ENCODE measurements at places on chromosomes 3 and 15.

GRCh38 chr15:48144889-48145288 lies 24.1 kb downstream of the SLC24A5 start:
- DNase-seq: no peak

GRCh38 chr3:189269365-189269764 lies 97.6 kb downstream of the TPRG1 start:
- no peak for DNase-seq

DNA sequence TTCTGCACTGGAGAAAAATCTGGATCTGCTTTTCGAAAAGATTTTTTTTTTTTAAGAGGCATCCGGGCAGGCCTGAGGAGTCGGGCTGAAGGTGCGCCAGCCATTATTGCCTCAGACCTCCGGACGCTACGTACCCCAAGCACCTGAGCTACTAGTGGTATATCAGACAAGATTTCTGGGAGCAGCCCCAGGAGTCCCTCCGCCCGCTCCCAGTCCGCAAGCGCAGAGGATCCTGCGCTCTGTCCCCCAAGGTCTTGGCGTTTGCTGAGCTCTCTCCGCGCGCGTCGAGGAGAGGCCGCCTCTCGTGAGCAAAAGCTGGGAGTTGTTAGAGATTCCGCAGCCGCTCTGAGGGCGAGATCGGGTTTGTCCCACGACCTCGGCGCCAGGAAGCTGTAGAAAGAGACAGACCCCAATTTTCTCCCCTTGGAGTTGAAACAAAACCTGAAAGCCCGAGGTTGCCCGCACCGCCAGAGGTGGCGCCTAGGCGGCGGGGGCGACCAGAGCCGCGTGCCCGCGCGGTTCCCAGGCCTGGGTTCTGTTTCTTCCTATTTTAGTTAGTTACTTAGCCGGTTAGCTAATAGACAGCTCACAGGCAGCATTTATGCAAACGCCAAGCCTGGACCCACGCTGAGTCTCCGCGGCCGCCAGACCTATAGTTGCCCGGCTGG lies 72.5 kb upstream of the POLG start:
- DNase-seq: no peak

DNA sequence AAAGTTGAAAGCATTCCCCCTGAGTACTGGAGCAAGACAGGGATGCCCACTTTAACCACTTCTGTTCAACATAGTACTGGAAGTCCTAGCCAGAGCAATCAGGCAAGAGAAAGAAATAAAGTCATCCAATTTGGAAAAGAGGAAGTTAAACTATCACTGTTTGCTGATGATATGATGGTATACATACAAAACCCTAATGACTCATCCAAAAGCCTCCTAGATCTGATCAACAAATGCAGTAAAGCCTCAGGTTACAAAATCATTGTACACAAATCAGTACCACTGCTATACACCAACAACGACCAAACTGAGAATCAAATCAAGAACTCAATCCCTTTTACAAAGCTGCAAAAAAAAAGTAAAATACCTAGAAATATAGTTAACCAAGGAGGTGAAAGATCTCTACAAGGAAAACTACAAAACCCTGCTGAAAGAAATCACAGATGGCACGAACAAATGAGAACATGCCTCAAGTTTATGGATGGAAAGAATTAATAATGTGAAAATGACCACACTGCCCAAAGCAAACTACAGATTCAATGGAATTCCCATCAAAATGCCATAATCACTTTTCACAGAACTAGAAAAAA lies 40.3 kb downstream of the RPL39L start:
- DNase-seq: no peak

GRCh38 chr3:99396651-99397275 lies 241.6 kb upstream of the COL8A1 start:
- DNase-seq: no peak

- DNase-seq: no peak
Measured at GRCh38 chr3:62110443-62111225, 262.7 kb downstream of the FEZF2 start.

DNA sequence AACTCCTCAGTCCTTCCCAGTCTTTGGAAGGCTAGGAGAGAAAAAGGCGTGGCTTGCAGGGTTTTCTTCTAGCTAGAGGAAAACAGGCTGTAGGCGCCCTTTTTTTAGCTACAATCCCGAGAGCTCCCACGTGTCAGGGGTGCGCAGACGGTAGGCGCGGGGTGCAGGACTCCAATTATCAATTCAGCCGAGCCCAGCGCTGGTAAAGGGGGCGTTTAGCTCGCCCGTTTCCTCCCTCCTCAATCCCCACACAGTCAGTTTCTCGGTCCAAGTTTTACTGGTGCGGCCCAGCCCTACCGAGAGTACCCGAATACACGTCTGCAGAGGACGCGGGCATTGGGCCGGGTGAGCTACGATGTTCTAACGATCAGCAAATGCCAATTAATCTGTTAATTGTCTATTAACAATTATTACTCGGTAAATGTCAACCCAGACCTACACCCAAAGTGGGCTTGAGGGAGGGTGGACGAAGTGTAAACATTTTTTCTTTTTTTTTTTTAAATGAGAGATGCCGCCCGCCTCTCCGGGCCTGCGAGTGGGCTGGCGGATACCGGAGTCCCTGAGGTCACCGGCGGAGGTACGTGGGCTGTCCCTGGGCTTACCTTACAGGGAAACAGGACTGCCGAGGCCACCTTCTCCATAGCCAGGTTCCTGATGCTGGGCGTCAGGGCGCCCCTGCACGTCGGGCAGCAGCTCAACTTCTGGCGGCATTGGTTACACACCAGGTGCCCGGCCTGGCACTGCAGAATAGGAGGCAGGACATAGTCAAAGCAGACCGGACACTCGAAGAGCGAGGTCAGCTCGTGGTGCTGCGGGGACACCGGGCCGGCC lies 923 bp downstream of the SIAH2 start:
- DNase-seq: peak; percentile 11

DNA sequence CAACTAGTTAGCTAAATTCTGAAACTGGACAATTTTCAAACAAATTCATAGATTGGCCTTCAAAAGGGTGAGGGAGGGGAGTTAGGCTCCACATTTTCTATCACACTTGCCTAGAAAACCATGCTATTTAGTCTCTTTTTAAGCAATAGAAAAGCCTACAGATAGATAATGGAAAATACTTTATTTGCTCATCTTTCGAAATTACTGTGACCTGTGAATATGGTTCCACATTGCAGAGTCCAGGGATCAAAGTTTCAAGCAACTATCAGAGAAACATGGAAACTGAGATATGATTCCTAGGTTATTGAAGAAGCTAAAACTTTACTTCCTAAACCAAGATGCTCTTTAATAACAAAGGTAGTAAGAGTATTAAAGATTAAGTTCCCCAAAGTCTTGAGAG lies 176.6 kb upstream of the NECTIN3 start:
- DNase-seq: no peak

DNA sequence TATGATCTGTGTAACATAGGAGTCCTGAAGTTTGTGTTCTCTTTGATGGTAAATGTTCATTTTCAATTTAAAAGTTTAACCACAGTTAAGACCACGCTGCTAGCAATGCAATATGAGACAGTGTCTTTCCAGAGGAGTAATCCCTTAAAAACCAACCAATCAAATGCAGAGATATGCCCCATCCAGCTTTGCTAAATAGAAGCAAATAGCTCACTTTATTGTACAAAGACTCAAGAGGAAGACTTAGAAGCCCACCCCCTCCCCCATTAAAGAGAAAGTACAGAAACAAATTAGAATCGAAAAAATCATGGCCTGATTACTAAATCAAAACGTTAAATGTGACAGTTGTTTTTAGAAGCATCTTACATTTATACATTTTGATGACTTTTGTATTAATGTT lies 2.1 kb upstream of the ANP32A start:
- DNase-seq: no peak

DNA sequence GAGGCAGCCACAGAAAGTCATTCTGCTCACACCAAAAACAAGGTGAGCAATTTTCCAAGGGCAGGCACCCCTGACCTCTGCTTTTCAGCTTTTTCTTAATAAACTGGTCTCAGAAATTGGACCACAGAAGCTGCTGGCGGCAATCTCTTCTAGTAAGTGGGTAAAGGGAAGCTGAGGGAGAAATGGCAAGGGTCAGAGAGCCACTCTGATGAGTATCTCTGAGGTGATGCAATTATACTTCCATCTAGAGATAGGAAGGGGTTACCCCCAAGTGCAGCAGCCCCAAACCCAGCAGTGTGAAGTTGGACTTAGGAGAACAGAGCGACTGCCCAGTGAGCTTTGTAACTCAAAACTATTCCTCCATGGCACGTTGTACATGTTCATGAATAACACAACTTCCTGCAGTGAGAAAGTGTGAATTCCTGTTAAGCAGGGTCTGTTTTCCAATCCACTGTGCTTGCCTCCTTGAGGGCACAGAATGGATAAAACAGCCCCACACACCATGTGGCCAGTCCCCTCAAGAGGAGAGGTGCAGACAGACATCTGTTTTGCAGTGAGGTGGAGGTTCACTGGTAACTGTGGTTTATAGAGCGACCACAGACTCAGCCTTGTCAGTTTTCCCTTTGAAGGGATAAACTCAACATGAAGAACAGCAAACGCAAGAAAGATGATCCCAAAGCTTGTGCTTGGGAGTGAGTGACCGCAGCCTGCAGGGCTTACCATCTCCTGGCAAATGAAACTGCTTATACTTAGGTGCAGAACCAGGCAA lies 683.4 kb upstream of the CFAP20DC start:
- no peak for DNase-seq

- DNase-seq: no peak
Measured at GRCh38 chr3:158731486-158731885, 771 bp downstream of the RARRES1 start.

DNA sequence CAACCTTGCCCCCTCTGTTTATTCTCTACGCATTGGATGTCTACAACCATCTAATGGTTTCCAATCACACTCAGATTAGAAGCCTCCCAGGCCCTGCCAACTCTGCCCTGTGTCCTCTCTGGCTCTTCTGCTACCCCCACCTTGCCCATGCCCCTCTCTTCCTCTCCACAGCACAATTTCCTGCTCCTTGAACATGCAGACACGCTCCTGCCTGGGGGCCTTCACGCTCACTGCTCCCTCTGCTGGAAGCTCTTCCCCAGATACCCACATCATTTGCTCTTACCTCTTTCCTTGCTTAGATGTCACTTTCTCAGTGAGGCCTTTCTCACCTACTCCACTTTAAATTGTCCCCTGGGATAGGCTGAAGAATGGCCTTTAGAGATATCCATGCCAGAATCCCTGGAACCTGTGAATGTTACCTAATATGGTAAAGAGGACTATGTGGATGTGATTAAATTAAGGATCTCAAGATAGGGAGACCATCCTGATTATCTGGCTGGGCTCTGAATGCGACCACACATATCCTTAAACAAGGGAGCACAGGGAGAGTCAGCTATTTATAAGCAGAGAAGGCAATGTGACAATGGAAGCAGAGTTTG lies 9.9 kb downstream of the KY start:
- DNase-seq: no peak

- no peak for DNase-seq
Measured at GRCh38 chr3:10992943-10993728, 588 bp downstream of the SLC6A1 start.

- no peak for DNase-seq
Measured at GRCh38 chr3:16059081-16059537, 115.4 kb upstream of the GALNT15 start.

DNA sequence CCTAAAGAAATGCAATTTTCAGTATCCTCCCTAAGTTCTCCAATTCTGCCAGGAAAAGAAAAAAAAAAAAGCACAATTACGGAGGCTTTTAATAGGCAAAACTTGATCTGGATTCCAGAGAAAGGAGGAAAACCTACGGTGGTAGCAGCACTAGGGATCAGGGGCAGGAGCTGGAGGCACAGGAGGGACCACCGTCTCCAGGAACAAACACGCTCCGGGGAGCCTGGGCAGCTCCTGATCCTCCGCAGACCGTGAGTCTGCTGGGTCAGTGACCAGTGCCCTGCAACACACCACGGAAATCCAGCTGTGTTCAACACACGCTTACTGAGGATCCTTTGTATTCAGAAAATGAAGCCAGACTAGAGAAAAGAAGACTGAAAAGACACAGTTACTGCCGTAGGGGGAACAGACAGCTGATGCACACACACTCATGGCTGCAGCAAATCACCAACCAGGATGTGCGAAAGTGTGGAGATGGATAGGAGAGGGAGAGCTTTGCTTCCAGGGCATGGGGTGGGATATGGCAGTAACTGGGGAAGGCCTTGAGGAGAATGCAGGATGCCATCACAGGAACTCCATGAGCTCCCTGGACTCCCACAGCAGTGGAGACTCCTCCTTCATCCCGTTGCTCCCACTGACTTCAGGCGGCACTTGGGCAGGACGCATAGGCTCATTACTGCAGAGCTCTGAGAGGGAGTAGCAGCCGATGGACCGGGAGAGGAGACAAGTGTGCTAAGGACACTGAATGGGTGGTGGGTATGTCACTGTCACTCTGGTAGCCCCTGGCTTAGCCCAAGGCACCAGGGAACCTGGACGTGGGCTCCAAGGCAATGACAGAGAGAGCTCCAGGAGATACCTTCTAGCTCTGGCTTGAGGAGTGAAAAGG lies 167.0 kb downstream of the ATP10A start:
- DNase-seq: no peak

DNA sequence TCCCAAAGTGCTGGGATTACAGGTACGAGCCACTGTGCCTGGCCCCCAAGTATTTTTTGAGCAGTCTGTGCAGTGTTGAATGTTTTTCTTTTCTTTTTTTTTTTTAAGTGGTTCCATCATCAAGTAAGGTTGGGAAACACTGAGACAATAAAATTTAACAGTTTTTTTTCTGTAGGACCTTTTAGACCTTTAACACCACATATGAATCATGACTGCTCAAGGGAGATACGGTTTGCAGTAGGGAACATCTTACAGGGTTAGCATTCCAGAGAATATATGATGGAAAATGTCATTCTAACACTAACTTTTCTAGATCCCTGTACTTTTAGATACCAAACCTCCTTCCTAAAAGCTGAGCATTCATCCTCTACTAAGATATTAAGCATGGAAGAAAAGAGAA lies 41.7 kb downstream of the SNX4 start:
- no peak for DNase-seq

- no peak for DNase-seq
Measured at GRCh38 chr3:53473422-53473821, 21.0 kb upstream of the CACNA1D start.

DNA sequence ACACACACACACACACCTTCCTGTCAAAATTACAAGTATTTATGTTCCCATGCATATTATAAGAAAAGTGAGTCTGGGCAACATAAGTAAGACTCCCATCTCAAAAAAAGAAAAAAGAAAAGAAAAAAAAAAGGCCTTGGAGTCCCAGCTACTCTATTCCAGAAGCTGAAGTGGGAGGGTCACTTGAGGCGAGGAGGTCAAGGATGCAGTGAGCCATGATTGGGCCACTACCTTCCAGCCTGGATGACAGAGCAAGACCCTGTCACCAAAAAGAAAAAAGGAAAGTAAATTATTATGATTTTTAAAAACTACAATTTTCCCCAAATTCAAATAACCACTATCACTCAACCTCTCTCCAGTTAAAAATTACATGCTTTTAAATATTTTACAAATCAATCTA lies 113.1 kb downstream of the STAG1 start:
- DNase-seq: no peak

DNA sequence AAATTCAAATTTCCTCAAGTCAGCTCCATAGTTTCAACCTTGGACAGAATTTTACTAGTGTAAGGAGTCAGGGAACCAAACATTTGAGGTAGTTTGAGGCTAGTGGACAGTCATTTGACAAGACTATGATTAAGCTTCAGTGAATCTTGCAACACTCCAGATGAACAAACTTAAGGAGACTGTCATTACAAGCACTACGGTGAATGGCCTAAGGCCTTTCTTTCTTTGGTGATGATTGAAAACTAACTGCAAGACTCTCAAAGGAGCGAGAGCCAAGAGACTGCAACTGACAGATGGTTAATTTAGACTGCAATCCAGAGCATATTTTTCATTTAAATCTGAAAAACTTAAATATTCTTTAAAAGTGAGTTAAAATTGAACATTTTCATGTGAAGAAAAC lies 272.3 kb upstream of the NECTIN3 start:
- no peak for DNase-seq

All from NCI-H748 treated with DMSO at 0.1 percent for 48 hours (cell line).